Activated T-cell treated with anti-CD3 and anti-CD28 coated beads, Interleukin-2, amount 50 U/mL, for 72 hours (primary cell): ENCODE measurements at places on chromosomes 5 and 9. TPM values are rescaled to one million over a fixed set of nuclear protein-coding genes. Genes with fewer than 3 reads are reported as not detected.

DNA sequence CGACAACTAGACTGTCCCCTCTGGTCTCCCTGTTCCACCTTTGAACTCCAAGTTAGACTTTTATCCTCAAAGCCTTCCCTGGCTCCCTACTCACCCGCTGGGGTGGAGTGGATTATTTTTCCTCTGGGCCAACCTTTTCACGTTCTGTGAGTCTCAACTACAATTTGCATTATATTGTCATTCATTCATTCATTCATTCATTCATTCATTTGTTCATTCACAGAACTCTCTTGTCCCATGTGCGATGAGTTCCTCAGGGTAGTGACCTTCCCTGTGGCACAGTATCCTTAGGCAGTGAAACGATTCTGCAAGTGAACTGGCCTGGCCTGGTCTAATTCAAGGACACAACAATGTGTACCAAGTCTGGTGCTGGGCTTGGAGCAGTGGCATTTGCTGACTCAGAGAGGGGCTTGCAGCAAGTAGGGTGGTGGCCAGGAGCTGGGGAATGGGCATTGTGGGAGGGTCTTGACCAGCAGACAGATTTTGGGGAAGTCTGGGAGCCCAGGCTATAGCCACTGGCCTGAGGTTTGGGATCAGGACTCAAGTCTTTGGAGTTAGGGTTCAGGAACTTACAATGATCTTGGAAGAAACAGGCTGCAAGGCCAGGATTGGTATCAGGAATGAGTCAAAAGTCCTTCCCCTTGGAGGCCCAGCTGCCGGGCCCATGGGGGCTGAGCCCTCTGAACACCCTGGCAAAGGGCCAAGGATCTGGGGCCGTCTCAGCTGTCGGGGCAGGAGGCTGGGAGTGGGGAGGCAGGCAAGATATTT, 37.2 kb upstream of the COL15A1 start:
- no peak for DNase-seq

DNA sequence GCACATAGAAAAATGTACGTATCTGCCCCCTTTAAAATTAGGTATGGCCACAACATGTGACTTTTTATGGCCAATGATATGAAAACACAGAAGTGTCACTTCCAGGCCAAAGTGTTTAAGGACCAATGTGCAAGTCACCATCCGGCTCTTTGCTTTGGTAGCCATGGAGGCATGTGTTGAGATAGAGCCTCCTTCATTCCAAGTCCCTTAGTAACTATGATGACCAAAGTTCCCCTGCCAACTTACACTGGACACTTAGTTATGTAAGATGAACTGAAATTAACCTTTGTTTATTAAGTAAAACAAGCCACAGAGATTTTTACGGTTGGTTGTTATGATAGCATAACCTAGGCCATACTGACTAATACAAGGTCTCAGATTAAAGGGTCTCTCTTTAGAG, 51.0 kb downstream of the FBN2 start:
- no peak for DNase-seq

GRCh38 chr9:113511856-113512761, 48.6 kb downstream of the RGS3 start:
- peak; percentile 82 for DNase-seq

- DNase-seq: no peak
These were observed 946 bp downstream of the ADCY2 start for GRCh38 chr5:7396713-7397454.

- no peak for DNase-seq
These were observed 94.8 kb upstream of the CDH12 start for GRCh38 chr5:22947921-22948320.

- no peak for DNase-seq
These were observed 155.7 kb upstream of the SH3GL2 start for GRCh38 chr9:17422994-17423680.

- no peak for DNase-seq
These were observed 26.2 kb upstream of the HSPA9 start for GRCh38 chr5:138601444-138601843.

GRCh38 chr5:172523146-172523745, 68.9 kb upstream of the SH3PXD2B start:
- no peak for DNase-seq

- no peak for DNase-seq
These were observed 4.3 kb downstream of the PRDM12 start for GRCh38 chr9:130668659-130669058.

DNA sequence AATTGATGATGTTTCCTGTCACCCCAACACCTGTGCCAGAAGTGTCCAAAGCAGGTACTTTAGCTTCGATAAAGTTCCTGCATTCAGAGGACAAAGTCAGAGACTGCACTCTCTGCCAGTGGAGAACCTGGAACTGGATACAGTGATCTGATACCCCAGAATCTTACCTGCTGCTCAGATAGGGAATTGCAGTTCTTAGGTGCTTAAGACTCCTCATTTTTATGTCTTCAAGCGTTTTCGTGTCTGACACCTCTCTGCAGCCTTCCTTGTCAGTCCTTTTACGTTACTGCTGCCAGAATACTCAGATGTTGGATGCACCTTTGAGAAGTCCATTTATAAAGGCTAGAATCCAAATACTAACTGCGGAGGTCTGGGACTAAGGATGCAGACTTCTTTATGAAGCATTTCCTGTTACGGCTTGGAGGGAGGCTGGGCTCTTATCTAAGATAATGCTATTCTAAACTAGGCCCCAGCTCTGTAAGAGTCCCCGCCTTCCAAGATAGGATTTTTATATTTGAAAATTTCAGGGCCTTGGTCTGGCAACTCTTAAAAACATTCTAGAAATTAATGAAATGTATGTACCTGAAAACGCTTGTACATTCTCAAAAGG, 1.9 kb downstream of the ISOC1 start:
- no peak for DNase-seq

DNA sequence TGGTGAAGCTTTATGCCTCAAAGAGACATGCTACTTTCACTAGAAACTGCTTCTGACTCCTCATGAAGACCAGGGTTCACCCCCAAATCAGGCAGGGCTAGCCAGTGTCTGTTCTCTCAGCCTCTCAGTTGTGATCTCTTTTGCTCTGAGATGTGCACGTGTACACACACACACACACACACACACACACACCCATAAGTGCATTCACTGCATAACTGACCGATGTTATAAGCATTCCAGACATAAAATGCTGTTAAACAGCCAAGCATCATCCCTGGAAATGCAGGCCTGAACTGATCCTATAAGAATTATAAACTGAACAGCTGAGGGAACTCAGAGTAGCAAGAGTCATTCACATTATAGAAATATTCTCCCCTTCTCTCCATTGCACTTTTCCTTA, 85.0 kb downstream of the FSTL4 start:
- DNase-seq: no peak

DNA sequence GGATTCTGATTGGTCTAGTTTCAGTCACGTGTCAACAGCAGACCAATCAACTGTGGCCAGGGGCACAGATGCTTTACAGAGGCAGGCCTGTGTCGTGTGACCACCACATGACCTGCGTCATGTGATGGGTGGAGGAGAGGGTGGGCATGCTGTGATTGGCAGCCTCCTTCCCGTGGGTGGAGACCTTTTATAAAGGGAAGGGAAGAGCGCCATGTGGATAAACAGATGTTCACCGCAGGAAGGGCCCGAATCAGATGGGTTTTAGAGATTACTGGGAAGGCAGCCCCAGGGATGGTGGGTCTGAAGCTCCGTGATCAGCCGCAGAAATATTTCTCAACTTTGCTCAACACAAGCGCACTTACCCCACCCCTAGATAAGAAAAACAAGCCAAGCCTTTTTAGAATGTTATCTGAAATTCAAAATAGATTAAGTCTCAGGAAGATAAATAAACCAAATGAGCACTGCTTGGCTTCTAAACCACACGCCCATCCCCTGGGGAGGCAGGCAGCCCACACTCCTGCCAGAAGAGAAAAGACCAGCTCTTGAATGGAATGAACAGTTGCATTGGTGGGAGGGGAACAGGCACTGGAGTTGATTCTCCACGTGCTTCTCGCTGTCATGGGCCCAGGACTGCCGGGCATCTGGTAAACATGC, 43.6 kb downstream of the ROPN1L start:
- DNase-seq: no peak

DNA sequence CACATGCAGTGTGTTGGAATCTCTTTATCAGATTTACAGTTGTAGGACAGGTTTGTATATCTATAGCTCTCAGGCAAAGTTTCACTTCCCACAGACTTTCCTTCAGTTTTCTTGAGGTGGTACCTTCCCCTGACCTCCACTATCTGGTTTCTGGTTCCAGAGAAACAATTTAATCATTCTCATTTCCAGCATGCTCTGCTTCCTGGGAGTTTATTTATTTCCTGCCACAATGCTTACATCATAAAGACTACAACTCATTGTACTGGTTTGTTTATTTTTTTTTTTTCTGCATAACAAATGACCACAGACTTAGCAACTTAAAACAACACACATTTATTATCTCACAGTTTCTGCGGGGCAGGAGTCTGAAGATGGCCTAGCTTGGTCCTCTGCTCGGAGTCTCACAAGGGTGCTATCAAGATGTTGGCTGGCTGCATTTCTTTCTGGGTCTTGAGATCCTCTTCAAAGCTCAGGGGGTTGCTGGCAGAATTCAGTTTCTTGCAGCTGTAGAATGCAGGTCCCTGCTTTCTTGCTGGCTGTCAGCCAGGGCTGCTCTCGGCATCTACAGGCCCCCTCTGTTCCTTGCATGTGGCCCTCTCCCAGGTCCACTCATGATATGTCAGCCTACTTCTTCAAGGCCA, 247.7 kb downstream of the ENC1 start:
- DNase-seq: no peak

DNA sequence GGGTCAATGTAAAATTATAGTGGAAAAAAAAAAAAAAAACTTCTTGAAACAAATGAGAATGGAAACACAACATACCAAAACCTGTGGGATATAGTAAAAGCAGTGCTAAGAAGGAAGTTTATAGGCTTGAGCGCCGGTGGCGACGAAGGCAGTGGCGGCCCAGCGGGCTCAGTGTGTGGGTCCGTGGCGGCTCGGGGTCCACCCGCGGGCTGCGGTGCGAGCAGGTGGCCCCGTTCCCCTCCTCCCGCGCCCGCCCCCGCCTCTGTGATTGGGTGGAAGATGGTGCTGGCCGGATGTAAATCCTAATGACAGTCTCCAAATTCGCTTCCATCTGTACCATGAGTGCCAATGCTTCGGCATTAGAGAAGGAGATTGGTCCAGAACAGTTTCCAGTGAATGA, 57.5 kb upstream of the TLX3 start:
- no peak for DNase-seq

DNA sequence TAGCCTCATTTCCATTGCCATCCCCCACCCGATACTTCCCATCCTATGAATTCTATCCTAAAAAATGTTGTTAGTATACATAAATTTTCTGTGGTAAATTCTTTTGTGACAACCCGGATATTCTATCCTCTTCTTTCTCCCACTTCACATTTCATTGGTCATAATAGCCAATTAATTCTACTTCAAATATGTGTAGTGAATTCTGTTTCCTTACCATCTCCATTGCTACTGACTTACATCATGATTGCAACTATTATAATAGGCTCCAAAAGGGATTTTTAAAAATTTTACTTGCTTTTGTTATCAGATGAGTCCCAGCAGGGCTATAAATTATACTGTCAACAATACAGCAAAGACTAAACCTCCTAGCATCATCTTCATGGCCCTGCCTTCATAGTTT, 1326.8 kb downstream of the PTPRD start:
- no peak for DNase-seq

GRCh38 chr9:123287639-123288038, 19.3 kb upstream of the STRBP start:
- DNase-seq: no peak

- DNase-seq: no peak
These were observed 51.2 kb upstream of the HMHB1 start for GRCh38 chr5:143760755-143761154.

DNA sequence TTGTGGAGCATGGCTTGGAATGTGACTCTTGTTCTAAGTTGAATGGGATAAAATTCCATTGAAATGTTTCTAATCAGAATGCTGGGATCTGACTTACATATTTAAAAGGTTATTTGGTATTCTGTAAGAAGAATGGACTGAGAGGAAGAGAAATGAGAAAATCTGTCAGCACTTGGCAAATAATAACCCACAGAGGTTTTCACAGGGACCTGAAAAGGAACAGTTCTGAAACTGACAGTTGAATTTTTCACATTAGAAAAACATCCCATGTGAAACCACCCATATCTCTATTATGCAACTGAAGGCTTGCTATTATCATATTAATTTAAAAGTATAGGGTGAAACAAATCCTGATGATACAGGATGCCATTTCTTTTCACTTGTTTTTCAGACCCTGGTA, 302.7 kb downstream of the EPB41L4A start:
- DNase-seq: no peak

DNA sequence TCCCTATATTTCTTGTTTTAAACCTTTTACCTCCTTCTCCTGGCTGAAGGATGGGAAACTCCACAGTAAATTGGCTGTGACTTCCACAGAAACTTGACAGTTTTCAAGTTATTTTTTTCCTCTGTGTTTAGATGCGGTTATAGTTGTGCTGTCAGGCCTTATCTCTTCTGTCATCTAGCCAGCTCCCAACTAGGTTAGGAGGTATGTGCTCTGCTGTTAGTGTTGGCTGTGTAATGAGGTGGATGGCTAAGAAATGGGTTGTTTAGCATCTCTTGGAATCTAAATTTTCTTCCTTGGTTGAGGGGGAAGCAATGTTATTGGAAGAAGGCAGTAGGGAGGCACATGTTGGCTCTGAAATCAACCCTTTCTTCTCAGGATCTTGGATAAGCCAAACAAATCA, 149.9 kb upstream of the RUSC2 start:
- no peak for DNase-seq

DNA sequence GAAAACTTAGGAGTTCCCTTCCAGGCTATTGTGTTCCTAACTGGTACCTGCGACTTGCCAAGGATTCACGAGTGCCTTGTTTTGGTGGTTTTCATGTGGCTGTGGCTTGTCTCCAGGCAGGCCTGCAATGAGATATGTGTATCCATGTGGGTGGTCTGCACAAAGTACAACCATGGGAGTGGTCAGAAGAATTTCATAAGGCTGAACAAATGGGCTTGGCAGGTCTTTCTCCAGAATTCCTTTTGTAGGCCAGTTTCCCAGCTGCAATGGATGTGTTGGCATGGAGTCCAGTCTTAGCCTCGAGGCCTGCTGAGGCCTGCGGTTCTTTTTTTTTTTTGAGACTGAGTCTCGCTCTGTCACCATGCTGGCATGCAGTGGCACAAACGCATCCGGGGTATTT, 28.8 kb upstream of the MELK start:
- DNase-seq: no peak

Gene SELENOP
- 0.34 TPM for total RNA-seq

Gene HTR4
- total RNA-seq: not detected

Gene RGS7BP
- total RNA-seq: not detected

Gene SLIT3
- total RNA-seq: 1.7 TPM

Gene PKD2L2
- total RNA-seq: not detected

Gene NDST1
- 3.5 TPM for total RNA-seq

Gene HINT2
- total RNA-seq: 80.9 TPM

Gene ANXA1
- total RNA-seq: 51.1 TPM

Gene RNF183
- total RNA-seq: 0.34 TPM
